ENCODE measurements at places on chromosomes 16 and 17.

DNA sequence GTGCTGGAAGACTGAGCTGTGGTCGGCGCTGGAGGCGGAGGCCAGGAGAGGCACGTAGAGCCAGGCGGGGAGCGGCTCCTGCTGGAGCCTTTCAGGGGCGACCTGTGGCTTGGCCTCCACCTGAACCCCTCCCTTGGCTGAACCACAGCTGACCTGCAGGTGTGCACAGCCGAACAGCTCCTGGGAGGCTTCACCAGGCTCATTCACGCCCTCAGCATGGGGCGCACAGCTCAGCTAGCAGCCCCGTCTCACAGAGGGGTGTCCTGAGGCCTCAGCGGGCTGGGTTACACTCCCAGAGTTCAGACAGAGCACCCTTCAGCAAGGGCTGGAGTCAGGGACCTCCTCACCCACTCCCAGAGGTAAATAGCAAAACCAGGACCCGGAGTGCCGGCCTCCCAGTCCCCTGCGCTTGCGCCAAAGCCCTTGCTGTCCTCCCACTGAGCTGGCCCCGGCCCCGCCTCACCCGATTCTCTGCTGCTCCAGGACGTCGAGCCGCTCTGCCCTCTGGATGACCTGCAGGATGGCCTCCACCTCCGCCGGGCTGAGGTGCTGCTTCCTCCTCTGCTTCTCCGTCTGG, 31.7 kb downstream of the RPH3AL start:
- DNase-seq = no peak

DNA sequence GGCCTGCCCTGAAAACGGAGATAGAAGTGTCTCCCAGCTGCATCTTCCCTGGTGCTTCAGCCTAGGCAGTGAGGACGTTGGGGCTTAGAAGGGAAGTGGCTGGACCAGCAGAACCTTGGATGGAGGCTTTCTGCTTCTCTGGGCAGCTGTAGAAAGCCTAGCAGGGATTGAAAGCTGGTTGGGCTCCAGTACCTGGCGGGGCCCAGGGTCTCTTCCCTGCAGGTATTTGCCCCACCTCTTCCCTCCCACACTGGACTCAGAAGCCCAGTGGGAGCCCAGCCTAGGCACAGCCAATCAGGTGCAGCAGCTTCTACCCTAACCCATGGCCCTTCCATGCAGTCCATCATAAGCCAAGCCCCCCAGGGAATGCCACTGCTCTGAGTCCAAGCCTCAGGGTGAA, 190.3 kb upstream of the IRX6 start:
- no peak for DNase-seq

DNA sequence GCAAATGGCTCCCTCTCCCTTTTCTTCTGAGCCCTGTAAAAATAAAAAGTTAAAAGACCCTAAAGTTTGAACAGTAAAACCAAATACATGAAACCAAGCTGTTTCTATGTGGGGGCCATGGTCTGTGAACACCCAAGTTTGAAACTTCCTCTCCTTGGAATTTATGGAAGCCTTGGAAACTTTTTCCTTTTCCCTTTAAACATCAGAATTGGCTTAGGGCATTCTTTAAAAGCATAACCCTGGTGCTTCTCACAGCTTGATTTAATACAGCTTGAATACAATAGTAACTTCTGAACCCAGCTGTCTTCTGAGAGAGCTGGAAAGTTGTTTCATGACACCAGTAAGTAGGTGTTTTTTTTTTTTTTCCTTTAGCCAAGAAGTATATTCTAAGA, 26.5 kb downstream of the NKD1 start:
- DNase-seq = no peak

GRCh38 chr17:75096082-75096625, 8.4 kb downstream of the SLC16A5 start:
- peak; percentile 95 for DNase-seq

DNA sequence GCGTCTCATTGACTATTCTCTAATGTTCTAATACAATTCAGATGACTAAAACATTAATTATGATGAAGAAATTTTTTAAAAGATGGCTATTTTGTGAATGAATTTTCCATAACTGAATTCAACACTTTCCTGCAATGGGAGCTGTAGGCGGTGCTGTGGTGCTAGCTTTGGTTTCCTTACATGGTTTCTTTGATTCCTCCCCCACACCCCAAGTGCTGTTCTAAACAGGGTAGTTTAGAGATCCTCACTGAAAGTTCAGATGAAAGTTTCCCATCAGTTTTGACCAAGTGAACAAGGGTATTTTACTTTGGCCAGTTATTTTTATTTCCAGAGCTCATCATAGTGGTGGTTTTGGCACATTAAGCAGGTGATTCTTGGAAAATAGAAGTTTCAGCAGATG, 26.0 kb upstream of the MRC2 start:
- no peak for DNase-seq
